ENCODE measurements at places on chromosomes 13 and 19. TPM values are rescaled to one million over a fixed set of nuclear protein-coding genes. Genes with fewer than 3 reads are reported as not detected.

LIM2 gene
- not detected for total RNA-seq

SYNGR4 gene
- not detected for total RNA-seq

SIGLEC10 gene
- total RNA-seq = not detected

LRRC8E gene
- 14.2 TPM for total RNA-seq

PTGER1 gene
- total RNA-seq = 0.83 TPM

EPSTI1 gene
- 1.3 TPM for total RNA-seq

DNA sequence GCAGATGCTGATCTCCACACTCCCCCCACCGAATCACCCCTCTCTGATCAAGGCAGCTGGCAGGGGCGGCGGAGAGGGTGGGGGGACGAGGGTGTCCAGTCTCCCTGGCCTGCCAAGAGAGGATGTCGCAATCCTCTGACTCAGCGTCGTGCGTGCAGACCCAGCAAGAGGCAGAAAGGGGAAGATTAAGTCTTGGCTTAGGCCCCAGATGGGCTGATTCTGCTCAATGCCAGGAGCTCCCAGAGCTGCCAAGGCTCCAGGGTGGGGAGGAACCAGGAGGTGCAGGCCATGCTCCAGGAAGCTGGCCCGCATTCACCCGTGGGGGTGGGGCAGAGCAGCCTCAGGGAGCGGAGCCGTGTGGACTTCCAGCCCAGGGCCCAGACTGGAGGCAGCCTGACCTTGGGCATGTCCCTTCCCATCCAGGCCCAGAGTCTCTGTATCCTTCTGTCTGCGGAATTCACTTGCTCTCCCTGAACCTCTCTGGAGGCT, 6.6 kb upstream of the BCL3 start:
- peak; percentile 99 for DNase-seq

DNA sequence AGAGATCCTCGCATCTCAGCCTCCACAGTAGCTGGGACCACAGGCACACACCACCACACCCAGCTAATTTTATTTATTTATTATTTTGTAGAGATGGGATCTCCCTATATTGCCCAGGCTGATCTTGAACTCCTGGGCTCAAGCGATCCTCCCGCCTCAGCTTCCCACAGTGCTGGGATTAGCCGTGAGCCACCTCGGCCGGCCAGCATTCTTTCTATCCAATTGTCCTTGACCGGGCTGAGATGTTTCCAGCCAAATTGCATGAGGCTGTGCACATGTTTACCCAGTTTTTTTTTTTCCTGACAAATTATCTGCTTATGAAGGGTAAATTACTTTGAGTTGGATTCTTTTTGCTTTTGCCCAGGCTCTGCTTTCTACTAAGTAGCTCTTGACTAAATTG, 28.2 kb downstream of the UNC13A start:
- no peak for DNase-seq

- no peak for DNase-seq
These were observed 23.7 kb downstream of the VSTM1 start for GRCh38 chr19:54040003-54040402.

DNA sequence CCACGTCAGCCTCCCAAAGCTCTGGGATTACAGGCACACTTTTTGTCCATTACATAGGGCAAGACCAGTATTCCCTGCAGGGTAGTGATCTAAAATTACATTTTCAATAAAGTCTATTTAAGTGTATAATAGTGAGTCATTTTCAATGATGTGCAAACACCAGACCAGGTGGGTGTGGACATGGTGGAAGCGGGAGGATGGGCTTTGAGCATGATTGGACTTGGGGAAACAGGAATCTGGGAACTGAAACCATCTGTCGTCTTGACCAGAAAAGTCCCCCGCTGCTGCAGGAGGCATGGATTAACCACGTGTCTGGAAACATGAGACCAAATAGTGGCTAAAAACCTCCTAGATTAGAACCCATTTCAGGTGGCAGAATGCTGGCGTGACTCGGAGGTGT, 4.9 kb downstream of the FXYD3 start:
- DNase-seq = peak; percentile 98

- DNase-seq = no peak
These were observed 5.4 kb downstream of the RNU6-9 start for GRCh38 chr19:898663-899062.

GRCh38 chr13:40016953-40017660, 361.6 kb downstream of the COG6 start:
- DNase-seq = no peak

GRCh38 chr13:45367358-45367757, 26.4 kb upstream of the TPT1 start:
- peak; percentile 99 for DNase-seq

- DNase-seq = peak; percentile 85
These were observed at the start of gene MAP2K2 for GRCh38 chr19:4123615-4124568. Gene MAP2K2 (minus strand): TSS chr19:4124122. CDS start chr19:4123875, 247 bp downstream.

GRCh38 chr13:26762745-26763345, 2.3 kb upstream of the GPR12 start:
- no peak for DNase-seq

- DNase-seq = no peak
These were observed 1.1 kb upstream of the SH2D3A start for GRCh38 chr19:6768236-6768785.

GRCh38 chr19:52492201-52492993, 35.1 kb upstream of the ZNF808 start:
- DNase-seq = no peak

- DNase-seq = no peak
These were observed 47.2 kb upstream of the POMP start for GRCh38 chr13:28611654-28612131.

DNA sequence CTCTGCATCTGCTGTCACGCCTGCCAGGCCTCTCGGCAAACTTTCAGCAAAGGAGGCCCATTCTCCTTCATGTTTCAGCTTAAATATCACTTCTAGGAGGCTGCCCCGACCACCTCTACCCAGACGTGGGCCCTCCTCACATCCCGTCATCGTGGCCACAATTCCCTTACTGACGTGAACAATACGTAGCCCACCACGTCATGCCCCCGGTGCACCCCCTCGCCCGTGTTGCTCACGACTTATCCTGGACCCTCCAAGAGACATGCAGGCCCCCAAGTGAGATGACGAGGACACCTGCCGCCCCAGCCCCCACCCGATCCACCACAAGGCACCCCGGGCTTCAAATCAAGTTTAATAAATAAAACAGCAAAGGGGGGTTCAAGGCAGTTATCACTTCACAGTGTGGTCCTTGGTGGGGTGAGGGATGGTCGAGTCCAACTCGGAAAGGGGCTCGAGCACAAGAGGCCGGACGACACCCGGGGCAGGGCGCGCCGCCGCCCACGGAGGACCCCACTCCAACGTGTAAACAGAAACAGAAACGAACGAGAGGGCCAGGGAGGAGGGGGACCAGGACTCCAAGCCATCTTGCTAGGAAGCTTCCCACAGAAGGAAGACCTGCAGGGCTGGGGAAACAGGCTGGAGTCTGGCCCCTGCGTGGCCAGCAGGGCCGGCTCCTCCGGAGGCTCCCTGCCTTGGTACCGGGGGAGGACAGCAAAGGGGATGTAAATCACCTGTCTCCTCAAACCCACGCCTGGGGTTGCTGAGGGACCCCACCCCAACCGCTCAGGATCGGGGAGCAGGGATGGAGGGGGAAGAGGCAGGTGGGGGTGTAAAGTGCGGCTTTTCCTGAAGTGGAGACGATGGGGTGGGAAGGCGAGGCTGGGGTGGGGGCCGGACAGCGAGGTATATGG, 14.3 kb upstream of the PLPP2 start:
- DNase-seq = no peak
